ENCODE measurements at places on chromosomes 16 and 17.

GRCh38 chr16:31479751-31480150, 3.2 kb upstream of the SLC5A2 start:
- no peak for DNase-seq

DNA sequence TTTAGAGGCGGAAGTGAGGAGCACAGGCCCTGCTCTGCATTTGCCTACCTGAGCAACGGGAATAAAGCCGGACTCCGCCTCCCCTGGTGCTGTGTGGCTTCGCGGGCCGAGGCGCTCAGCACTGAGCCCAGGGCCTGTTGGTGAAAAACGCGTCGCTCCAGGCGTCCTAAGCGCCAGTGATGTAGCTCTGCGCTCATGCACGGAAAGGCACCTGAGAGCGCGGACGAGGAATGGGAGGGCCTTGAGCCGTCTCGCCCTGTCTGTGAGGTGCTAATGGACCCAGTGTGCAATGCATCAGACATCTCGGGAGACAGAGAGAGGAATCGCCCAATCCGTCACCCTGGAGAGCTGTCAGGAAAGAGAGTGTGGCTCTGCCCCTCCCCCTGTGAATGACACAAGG, 17.2 kb upstream of the ATP2A3 start:
- DNase-seq = no peak

DNA sequence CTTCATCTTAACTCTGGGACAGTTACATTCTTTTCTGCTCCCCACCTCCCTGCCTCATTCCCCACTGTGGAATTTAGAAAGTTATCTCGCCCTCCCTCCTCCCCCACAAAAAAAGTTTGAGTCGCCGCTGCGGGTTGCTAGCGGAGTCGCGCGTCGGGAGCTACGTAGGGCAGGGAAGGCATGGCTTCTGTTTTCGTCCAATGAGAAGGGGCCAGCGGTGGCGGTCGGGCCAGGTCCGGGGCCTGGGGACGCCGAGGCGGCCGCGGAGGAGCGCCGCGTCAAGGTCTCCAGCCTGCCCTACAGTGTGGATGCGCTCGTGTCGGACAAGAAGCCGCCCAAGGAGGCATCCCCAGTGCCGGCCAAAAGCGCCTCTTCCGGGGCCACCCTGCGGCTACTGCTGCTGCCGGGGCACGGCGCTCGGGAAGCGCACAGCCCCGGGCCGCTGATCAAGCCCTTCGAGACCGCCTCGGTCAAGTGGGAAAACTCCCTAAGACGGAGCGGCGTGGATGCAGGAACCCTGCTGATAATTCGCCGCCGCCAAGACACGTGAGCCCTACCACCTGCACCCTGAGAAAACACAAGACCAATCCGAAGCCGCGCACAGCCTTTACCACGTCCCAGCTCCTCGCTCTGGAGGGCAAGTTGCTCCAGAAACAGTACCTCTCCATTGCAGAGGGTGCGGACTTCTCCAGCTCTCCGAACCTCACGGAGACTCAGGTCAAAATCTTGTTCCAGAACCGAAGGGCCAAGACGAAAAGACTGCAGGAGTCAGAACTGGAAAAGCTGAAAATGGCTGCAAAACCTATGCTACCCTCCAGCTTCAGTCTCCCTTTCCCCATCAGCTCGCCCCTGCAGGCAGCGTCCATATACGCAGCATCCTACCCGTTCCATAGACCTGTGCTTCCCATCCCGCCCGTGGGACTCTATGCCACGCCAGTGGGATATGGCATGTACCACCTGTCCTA, 8.9 kb downstream of the OR4D1 start:
- peak; percentile 67 for DNase-seq

- no peak for DNase-seq
Measured at GRCh38 chr16:20906341-20907255, 6.0 kb downstream of the LYRM1 start.

GRCh38 chr16:69942099-69942491, 9.0 kb upstream of the CLEC18A start:
- no peak for DNase-seq

- no peak for DNase-seq
Measured at GRCh38 chr16:49637933-49638672, 217.8 kb downstream of the ZNF423 start.
